Aorta (tissue), 5 donors: ENCODE measurements at places on chromosomes 2 and 18.
A peak's percentile ranks its signal among the peaks of the same experiment; 100 is the strongest.

- DNase-seq = no peak
Observed at GRCh38 chr2:148615381-148615841, 29.1 kb upstream of the EPC2 start.

- no peak for DNase-seq
Observed at GRCh38 chr18:61400016-61400635, 66.9 kb downstream of the CDH20 start.

DNA sequence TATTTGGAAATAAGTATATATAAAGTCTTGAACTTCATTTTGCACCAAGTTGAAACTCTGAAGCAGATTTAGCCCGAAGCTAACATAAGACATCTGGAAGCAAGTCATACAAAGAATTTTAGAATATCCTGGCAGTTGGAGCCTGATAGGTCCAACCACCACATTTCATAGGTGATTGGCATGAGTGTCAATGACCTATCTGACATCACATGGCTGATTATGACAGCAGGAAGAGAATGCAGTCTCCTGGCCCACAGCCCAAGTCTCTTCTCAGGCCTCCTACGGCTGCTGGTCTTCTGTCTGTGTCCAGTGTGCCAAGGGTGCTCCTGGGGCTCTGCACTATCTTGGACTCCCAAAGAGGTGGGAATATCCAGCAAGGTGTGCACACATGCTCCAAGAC is 325.7 kb upstream of the ACVR2A start:
- no peak for DNase-seq

DNA sequence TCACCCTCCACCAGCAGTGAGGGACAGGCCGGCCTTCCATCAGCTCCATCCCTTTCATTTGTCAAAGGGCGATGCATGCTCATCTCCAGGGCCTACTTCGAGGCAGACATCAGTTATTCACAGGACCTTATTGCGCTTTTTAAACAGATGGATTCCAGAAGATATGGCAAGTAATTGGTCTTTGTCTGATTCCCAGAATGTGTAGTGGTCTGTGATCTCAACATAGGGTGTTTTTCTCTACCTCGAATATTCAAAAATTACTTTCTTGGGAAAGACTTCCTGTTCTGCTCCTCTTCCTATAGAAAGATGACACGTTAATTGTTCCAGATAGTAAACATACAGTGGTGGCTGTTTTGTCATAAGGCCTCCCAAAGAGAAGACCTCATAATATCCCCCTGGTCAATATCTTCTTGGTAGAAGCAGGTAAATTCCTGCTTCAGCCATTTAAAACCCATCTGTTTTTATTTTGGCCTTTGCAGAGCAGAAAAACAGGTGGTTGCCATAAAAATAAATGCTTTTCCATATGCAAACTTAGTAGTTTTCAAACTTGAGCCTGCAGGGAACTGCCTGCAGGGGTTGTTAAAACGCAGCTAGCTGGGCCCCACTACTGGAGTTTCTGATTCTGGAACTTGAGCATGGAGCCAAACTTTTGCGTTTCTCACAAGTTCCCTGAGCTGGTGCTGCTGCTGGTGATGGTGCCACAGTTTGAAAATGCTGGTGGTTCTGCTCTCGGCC is 8.2 kb downstream of the SMARCAL1 start:
- no peak for DNase-seq

DNA sequence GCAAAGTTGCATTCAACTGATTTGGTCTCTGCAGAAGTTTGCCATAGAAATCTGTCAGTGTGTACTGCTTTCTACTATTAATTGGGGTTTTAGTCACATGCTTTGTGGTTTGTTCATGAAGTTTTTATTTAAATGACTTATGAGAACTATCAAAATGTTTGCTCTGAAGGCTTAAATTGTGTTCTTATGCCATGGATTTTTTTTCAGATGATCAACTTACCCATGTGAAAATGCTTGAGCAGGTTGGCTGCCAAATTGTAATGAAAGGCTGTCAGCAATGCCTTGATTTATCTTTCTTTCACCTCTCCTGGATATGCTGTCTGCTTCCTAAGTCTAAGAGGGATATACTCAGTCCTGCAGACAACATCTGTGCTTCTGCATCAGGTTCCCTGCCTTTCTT is 50.7 kb downstream of the FMNL2 start:
- DNase-seq = no peak

- DNase-seq = no peak
Observed at GRCh38 chr18:8260319-8260718, 348.9 kb upstream of the RAB12 start.

DNA sequence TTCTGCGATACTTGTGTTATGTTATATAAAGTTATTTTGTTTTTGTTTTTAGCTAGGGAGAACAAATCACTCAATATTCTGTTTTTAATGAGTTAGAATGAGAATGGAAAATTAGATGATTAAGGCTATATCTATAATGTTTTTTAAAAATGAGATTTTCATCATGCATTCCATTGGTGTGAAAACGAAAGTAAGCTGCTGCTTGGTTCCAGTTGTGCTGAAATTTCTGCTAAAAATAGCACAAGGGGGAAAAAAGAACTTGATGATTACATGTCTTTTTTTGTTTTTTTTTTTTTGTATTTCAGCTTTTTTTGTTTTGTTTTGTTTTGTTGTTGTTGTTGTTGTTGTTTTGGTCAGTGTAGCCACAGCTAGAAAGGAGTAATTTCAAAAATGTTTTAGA is 242.6 kb upstream of the KCNJ3 start:
- DNase-seq = no peak

- peak; percentile 62 for DNase-seq
Observed at GRCh38 chr2:86633155-86633651, 9.5 kb upstream of the RNF103 start.

DNA sequence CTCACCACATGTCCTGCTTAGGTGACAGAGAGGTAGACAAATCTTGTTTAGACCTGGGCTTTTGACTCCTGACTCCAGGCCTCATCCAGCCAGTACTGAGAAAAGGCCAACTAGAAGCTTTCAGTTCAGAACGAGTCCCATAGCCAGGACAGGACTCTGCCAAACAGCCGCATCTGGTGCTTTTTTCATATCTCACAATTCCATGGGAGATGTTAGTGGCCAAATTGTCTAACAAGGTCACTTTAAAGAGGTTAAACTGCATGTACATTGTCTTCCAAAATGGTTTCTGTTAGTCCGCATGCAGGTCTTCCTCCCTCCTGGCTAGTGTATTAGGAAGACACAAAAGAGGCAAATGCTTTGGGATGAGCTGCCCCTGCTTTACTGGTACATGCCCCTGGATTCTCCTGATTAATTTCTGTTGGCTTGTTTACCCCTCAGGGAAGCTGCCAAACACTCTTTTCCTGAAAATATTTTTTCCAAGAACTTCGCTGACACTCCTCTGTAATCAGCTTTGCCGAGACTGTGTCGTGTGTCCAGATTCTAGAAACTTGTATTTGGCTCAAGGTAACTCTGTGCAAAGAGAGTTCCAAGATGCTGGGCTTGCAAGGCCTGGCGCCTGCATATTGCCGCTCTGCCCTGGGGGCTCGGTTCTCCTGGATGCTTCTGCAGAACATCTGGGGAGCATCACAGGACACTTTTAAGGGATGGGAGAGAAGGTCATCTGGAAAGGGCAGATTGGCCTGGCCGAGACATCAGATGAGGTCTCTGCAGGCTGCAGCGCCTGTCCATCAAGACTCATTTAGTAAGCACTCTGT is 209.2 kb upstream of the APCDD1 start:
- DNase-seq = peak; percentile 61

DNA sequence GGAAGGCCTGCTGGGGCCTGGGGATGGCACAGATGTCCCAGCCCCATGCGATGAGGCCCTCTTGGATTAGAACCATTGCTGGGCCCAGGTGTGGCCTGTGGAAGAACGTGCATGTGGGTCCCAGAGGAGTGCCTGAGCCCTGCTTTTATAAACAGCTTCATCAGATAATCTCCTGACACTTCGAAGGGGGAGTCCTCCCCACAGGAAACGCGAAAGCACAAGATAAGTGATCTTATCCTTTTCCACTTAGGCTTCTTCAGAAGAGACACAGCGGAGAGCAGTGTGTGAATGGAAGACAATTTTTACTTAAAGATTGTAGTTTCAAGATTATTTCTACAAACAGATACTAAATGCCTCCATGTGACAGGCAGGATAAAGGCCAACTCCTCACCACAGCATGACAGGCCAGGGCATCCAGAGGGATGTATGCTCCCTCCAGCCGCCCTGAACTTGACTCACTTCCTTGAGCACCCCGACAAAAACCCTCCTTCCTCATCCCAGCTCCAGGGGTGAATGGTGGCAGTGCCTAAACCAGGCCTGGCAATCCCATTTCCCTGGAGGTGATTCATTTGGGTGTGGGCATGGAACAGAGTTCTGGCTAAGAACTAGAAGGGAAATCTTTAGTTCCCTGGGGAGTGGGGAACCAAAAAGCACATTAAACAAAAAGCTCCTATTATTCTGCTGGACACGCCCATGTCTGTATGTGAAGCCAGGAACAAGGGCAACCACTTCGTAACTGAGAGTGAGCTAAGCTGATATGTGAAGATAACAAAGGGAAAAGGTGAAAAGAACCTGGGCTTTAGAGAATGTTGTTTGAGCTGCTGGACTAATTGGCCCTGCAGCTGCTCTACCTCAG is 56.2 kb upstream of the TMEM163 start:
- no peak for DNase-seq

DNA sequence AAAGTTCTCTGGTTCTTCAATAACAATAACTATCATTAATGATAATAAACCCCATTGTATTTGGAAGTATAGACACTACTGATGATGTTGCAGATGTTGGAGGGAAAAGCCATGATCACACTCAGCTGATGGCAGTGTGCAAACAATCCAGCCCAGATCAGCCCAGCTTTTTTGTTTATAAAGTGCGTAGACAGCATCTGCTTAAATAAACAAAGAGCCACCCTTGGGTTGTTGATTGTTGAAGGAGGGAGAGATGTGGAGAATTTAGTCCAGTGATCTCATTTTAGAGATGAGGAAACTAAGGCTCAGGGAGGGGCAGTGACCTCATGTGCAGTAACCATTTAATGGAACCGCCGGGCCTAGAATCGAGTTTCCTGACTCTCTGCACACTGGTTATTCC is 56.0 kb upstream of the MEX3C start:
- DNase-seq = no peak

DNA sequence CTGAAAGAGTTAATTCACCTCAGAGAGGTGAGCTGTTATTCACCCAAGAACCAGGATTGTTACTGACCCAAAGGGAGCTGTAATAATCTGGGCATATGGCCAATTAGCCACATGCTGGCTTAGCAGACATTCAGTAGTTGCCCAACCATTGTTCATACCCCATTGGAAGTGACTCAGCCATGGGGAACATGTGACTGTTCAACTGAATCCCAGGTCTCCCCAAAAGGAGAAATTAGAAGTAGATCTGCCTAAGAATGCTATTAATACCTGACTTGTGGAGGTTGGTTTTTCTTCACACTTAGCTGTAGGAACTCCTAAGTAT is 272.6 kb upstream of the UBE2E3 start:
- DNase-seq = no peak

GRCh38 chr2:39445934-39446333 is 8.8 kb upstream of the MAP4K3 start:
- DNase-seq = no peak

DNA sequence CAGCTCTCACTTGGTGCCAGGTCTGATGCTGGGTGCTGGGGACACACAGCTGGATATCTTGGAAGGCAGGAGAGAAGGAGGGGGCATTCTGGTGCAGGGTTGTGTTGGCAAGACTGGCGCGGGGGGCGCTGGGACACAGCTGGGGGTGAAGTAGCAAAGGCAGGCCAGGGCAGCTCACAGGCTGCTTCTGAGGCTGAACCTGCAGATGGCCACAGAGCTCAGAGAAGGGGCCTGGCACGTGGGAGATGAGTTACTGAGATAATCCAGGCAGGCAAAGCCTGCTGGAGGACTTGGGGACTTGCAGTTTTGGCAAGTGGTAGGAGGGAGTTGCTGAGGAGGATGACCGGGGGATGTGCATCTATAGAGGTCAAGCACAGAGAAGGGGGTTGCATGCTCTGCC is 16.2 kb upstream of the DGKD start:
- no peak for DNase-seq

DNA sequence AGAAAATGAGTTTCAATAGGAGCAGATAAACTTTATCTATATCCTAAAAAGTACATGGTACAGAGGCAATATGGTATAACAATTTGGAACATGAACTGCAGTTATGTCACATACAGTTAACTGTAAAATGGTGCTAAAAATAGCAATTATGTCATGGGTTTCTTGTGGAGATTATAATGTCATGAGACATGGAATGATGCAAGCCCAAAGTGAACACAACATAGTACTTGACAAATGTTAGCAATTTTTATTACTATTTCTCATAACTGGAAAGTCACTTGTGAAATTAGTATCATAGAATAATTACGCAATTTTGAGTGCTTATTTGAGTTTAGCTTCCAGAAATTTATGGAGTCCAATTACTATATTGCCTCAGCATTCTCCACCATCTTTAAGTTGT is 1263.4 kb downstream of the DSC3 start:
- no peak for DNase-seq

DNA sequence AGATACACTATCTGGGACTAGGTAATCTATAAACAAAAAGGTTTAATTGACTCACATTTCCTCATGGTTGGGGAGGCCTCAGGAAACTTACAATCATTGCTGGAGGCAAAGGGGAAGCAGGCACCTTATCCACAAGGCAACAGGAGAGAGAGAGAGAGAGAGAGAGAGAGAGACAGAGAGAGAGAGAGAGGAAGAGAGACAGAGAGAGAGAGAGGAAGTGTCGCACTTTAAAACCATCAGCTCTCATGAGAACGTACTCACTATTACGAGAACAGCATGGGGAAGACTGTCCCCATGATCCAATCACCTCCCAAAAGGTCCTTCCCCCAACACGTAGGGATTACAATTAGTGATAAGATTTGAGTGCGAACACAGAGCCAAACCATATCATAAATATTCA is 253.5 kb upstream of the TRIB2 start:
- DNase-seq = no peak

- DNase-seq = no peak
Observed at GRCh38 chr2:9033385-9034168, 30.1 kb upstream of the MBOAT2 start.

DNA sequence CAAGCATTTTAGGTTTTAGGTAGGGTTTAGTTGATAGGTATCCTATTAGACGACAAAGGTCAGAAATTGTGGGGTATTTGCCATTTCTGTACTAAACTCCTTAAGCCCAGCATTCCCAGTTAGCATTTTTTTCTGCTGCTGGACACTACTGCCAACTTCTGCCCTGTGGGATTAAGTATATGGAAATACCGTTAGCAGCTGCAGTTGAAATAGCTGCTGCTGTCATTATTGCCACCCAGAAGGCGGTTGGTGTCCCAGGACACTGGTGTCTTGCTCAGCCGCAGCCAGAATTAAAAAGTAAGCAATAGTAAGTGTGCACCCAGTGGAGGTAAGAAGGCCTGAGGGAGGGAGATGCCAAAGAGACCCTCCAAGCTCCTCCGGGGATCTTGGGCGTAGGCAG is 1.9 kb upstream of the UXS1 start:
- no peak for DNase-seq

- DNase-seq = no peak
Observed at GRCh38 chr2:134208825-134209224, 45.0 kb upstream of the MGAT5 start.
